ENCODE measurements at places on chromosomes 4 and X.

- no peak for DNase-seq
These were observed 138.9 kb downstream of the HMX1 start for GRCh38 chr4:8732681-8733243.

GRCh38 chr4:94605241-94605805, 152.4 kb upstream of the BMPR1B start:
- DNase-seq: no peak

DNA sequence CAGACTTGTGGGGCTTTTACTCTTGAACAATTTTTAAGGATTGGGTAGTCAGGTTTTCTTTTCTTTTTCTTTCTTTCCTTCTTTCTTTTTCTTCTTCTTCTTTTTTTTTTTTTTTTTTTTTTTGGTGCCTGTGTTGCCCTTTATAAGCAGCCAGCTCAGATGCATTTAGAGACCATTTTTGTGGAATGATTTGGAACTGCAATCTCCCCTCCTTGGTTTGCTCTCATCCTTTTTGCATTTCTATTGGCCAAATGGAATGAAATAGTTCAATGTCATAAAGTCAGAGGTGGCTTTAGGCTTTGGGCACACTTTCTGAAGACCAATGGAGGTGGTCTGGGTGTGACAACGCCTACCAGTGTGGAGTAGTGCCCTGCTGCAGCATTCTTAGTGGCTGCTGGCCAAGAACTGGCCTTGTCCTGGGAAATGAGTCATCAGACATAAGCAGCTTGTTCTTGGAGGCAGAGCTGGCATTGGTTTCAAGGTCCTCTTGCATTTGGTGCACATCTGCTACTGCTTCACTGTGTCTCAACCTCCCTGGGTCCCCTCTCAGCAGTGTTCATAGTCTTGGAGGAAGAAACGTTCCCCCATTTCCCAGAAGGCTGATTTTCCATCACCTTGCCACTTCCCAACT, 84.5 kb downstream of the CT47B1 start:
- no peak for DNase-seq

DNA sequence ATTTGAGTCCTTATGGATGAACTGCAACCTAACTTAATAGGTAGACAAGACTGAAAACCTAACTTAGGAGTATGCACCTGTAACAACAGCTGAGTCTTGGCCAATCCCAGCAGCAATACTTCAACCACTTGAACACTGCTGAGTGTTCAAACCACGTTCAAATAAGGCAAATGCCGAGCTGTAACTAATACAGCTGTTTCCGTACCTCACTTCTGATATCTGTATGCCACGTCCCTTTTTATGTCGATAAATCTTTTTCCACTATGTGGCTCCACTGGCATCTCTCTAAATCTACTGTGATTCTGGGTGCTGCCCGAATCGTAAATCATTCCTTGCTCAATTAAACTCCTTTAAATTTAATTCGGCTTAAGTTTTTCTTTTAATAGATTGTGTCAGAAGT, 459.7 kb downstream of the INPP4B start:
- no peak for DNase-seq

DNA sequence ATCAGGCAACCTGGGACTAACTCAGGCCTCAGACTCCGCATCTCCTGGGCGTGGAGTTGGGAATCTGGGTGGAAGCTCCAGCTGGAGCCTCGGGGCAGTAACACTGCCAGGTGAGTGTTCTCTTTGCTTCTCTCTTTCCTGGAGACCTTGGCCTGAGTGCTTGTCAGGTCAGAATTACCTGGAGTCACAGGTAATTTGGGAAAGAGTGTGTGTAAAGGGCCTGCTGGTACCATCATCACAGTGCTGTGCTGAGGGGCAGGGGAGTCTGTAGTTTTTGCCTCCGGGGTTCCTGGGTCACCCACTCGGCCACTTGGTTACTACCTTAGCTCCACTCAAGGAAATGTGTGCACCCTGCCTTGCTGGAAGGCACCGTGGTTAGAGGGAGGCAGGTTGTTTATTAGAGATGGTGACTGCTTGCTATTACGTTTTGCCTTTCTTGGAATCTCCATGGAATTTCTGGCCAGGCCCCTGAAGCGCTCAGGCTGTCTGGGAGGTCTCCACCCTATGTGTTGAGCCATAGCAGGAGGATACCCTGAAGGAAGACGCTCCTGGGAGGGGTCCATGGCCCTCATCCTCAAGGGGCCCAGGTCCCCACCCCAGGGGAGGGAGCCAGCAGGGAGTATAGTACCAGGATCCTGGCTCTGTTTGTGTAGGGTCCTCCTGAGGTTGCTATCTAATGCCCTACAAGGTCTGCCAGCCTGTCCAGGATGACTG, 2.9 kb downstream of the GPR78 start:
- no peak for DNase-seq

Data from anterior cingulate cortex (tissue), 58 donors.